Mesenteric fat pad (tissue), 1 donor: ENCODE measurements at places on chromosomes 1 and 21.

DNA sequence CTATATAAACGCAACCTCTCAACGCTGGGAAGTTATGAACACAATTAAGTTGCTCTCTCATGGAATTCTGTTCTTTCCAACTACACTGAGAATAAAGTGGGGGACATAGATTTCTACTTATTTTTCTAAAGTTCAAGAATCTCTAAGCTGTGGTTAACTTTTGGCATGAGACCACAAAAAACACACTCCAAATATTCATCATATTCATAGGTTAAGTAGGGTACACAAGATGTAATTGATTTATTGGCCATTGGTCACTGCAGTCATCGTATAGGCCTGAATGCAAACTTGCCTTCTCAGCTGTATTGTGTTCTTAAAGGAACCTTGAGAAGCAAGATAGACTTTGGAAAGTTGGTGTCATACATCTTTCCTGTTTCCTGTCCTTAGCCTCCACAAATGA lies 40.3 kb downstream of the PRRX1 start:
- DNase-seq = no peak

DNA sequence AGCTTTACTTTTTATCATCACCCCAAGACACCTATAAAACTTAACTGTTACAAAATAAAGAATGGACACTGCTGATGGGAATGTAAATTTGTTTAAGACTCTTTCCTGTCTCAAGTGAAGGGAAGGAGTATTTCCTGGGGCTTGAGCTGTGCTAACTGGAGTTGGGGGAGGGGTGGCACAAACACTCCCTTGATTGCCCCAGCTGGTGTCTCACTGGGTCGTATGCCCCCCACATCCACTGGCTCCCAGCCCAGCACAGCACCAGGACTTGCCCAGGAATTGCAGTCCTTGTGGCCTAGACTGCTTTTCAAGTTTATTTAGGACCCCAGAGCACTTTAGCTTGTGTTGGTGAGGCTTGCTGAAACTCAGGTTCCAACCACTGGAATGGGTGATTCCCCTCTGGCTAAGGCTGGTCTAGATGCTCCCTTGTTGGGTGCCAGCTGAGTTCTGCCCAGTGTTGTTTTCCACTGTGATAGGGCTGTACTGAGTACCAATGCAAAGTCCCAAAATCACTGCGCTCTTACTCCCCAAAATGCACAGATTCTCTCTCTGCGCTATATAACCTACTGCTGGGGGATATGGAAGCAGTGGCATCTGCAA lies 49.1 kb upstream of the DR1 start:
- no peak for DNase-seq

DNA sequence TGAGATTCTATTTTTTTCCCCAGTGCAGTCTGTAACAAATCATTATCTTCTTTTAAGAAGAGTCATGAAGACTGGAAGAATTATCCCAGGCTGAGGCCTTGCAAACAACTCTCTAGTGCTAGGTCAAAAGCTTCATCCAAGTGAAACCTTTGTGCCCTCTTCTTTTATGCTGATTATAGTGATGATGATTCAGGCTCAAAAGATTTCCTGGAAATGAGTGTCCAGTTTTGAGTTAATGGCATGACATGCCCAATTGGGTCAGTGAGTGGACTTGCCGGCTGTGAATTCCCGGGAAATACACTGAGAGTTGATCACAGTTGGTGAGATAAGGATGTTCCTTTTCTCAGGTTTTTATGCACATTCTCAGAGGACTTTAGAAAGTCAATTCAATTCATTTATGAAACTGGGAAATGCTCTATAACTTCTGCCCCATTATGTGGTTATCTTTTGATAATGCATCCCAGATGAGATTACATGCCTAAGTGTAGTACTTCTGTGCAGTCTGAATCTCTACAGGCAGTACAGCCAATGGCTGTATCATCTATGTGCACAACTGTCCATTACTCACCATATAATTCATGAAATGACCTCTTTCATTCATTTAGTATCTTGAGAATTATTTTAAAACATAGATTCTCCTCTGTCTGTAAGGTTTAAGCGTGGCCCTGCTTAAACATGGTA lies 66.2 kb downstream of the S1PR1 start:
- DNase-seq = no peak

GRCh38 chr1:7456722-7457082 lies 314.4 kb upstream of the VAMP3 start:
- DNase-seq = no peak
